ENCODE measurements at places on chromosomes 7 and 10.

GRCh38 chr10:29908962-29909361 is 150.4 kb downstream of the JCAD start:
- DNase-seq: no peak

GRCh38 chr10:116744163-116744753 is 1.9 kb upstream of the HSPA12A start:
- DNase-seq: no peak

DNA sequence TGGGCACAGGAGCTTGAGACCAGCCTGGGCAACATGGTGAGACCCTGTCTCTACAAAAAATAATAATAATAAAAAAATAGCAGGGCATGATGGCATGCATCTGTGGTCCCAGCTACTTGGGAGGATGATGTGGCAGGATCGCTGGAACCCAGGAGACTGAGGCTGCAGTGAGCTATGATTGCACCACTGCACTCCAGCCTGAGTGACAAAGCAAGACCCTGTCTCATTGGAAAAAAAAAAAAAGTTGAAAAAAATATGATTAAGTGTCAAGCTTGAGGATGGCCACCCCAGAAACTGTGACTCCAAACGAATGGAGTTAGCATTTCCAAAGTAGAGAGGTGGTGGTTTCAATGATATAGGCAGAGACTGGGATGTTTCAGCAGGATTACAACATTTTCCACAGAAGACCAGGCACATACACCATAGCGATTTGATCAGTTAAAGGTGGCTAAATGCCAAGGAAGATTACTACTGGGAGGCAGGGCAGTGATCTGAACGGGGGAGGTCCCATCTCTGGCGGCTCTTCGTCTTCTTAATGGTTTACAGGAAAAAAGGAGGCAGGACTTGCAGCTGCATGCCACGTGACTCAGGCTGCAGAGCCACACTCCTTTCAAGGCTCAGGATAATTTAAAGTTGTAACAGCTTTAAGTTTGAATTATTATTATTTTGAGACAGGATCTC is 250.6 kb upstream of the GALNT17 start:
- DNase-seq: no peak

- DNase-seq: peak; percentile 96
These were observed 8.0 kb upstream of the HSPB1 start for GRCh38 chr7:76294344-76295024.

DNA sequence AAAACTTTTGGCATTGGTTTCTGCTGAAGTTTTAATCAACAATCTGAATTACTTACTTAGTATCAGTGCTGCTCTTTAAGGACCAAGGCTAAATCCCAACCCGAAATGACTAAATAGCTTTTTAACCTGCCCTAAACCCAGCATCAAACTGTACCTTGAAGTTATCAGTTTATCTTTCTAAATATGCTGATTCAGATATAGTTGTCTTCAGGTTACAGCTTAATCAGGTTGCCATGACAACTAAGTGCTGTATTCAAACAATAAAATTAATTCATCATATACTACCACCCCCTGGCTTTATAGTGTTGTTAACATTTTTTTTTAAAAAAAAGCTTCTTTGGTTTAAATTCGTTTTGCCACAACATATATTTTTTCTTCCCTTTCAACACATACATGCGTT is 239.6 kb downstream of the TWIST1 start:
- DNase-seq: no peak

- DNase-seq: no peak
These were observed 140.3 kb downstream of the FOXP2 start for GRCh38 chr7:114554781-114555537.

DNA sequence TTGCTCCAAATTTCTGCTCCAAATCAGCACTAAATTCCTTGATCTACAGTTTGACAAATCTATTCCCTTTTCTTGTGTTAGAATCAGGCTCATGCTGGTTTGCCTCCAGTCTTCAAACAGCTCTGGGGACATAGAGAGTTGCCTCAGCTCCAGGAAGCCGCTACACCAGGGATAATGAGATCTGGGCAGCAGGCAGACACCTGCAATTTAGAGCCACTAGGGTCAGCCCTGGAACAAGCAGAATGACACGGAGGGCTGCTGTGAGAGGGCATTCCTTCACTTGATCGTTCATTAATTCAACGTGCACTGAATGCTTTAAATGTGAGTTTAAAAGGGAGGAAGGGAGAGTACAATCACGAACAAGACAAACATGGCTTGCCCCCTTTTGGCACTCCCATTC is 3.7 kb upstream of the ELMO1 start:
- DNase-seq: no peak

DNA sequence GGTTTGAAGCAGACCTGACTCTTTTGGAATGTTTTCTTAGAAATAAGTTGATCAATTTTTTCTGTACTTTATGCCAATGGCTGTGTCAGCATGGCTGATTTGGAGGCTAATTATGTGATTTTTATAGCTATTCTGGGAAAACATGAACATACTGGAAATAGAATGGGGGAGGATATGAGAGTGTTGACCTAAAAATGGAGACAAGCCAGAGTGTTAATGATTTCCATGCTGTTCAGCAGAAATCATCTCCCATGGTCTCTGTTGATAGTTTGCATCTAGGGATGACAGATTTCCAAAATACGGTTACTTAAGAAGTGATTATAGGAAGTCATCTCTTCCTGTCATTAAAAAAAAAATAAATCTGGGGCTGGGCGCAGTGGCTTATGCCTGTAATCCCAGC is 32.7 kb upstream of the DMTF1 start:
- no peak for DNase-seq

- DNase-seq: no peak
These were observed 201.8 kb downstream of the GLRX3 start for GRCh38 chr10:130337696-130338635.

- DNase-seq: no peak
These were observed 70.6 kb upstream of the GLCCI1 start for GRCh38 chr7:7897949-7898515.

GRCh38 chr10:120988751-120989150 is 137.6 kb downstream of the WDR11 start:
- DNase-seq: no peak

DNA sequence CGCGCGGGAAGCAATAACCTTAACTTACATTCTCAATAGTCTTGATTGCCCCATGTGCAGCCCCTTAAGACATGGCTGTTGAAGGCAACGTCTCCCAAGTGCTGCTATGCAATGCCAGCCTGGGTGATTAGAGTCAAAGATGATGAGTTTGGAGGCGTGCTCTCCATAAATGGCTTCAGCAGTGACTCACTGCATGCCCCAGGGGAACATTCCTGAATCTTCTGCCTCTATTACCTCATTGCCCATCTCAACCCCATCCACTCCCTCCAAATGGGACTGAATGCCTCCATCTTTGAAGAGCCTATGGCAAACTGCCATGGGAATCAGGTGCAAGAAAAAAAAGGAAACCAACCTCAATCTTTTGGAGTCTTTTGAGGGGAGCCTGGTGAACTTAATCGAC is 282.8 kb downstream of the SNX10 start:
- DNase-seq: no peak

DNA sequence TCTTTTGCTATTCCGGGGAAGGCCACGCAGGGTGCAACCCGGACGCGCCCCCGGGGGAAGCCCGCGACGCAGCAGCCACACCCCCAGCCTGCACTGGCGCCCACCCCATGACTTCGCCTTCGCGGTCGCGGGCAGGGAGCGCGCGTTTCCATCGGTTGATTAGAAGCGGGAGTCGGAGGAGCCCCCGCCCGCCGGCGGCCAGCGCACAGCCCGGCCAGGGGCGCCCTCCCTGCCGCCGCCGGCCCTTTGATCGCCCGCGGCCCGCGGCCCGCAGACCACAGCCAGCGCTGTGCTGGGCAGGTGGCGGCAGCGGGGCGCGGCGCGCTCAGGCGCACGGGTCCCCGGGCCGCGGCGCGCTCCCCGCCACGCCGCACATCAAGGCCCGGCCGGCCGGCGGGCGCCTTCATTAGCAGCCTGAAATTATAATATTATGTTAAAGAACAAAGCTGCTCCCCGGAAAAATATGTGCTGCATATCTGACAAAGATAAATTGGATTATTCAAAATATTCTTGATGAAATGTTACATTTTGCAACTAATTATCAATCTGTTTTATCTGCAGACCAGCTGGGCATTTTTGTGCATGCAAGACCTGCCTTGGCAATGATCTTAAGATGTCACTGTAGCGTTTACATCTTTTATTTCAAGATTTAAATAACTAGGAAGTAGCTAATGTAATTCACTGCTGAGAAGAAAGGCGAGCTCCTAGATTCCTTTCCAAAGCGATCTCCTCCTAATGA is 160.7 kb upstream of the MKI67 start:
- no peak for DNase-seq

Measured in NCI-H1092 (cell line).